ENCODE measurements at places on chromosomes 12 and 14.

DNA sequence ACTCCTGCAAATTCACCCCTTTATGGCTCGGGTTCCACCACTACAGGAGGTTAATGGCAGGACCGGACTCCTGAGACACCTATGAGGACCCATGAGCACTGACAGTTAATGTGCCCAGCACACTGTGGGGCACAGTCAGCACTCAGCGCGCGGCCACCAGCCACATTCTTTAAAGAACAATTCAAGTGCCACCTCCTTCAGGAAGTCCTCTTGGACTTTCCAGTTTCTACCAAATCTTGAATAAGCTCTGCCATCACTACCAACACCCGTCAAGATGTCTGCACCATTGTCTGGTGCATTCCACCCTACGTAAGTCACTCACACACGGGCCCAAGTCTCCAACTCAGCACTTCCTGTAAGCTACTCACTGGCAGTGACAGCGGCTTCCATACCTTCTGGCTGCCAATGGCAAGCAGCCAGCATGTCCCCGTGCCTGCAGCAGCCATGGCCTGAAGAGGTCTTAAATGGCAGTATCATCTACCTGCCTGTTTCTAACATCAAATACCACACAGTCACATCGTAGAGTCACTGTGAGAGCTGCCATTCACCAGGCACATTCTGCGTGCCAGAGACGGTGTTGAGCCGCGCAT lies 48.5 kb downstream of the CDC42BPB start:
- DNase-seq: no peak

DNA sequence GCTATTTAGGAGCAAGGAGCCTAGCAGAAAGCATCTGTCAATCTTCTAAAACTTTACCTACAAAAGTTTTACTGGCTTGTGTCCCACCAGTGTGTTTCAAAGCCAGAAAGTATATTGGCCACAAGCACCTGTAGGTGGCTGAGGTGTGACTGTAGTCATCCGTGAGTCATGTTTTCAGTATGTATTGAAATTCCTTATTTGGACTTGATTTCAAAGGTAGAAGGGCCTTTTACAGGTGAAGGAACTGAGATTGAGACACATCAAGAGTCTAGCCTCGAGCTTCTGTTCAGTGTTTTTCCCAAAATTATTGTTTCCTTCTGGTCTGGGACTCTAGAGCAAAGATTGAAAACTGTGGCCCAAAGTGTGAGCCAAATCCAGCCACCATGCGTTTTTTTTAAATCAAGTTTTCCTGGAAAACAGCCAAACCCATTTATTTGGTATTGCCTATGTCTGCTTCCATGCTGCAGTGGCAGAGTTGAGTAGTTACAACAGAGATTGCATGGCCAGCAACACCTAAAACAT lies 195.3 kb upstream of the BCL2L14 start:
- no peak for DNase-seq

- DNase-seq: no peak
These were observed 17.3 kb downstream of the JAG2 start for GRCh38 chr14:105151084-105151837.

DNA sequence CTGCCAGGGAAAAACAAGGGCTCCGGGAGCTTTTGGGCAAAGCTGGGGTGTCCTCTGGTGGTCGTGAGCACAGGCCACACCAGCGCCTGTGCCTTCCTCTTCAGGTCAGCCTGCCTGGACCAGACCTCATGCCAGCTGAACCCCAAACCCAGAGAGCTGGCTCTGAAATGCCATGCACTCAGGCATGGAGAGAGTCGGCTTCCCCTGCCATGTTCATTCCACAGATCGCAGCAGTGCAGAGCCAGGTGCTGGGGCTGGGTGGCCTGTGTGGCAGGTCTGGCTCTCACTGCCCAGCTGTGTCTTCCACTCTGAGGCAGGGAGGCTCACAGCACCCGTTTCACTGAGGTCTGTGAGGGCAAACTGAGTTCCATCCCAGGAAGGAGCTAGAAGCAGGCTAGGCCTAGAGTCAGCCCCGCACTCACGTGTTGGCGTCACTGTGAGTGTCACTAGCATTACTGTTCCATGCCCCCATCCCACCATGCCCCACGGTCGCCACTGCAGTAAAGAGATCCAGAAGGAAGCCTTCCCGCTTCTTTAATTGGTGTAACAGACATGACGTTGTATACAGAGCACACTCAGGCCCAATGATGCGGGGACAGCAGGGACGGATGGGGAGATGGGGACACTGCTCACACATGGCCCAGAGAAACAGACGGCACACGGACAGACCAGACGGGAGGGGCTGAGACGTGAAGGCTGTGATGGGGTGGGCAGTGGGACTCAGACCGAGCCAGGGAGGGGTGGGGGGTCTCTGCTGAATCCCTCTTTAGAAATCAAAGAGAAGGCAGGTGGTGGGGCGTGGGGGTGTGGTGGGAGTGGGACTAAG lies 2.7 kb downstream of the ARL6IP4 start:
- DNase-seq: no peak

DNA sequence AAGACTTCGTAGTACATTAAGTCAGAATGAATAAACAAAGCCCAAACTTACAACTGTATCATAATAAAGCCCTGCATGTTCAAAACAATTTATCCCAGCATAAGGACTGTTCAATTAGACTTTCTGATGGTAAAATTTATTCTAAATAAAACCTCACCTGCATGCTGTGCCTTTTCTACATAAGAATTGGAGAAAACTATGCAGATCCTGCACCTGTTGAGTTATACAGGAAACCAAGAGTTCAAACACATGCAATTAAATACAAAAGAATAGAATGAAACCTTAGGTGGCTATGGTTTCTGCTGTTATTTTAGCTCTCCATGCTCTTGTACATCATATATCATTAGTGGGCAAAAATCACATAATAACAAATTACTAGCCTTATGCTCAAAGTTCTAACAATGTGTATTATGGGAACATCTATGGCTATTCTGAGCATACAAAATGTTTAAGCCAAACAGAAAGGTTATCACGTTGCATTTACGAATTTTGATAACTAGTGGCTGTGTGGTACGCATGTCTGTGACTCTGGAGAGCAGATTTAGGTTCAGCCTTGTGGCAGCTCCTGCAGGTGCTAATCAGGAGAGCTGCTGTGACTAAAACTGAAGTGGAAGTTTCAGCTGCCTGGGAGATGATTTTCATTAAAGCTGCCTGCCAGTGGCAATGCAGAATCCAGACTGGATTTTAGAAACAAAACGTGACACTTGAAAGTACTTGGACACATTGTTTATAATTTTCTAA lies 36.1 kb upstream of the LRFN5 start:
- DNase-seq: no peak

- no peak for DNase-seq
These were observed 117.1 kb downstream of the DPF3 start for GRCh38 chr14:72776701-72777261.

GRCh38 chr14:74865156-74865555 lies 10.8 kb downstream of the PROX2 start:
- no peak for DNase-seq

- DNase-seq: no peak
These were observed 14.0 kb upstream of the HPD start for GRCh38 chr12:121872546-121873215.

GRCh38 chr12:94147387-94147990 lies 888 bp upstream of the PLXNC1 start:
- DNase-seq: no peak

DNA sequence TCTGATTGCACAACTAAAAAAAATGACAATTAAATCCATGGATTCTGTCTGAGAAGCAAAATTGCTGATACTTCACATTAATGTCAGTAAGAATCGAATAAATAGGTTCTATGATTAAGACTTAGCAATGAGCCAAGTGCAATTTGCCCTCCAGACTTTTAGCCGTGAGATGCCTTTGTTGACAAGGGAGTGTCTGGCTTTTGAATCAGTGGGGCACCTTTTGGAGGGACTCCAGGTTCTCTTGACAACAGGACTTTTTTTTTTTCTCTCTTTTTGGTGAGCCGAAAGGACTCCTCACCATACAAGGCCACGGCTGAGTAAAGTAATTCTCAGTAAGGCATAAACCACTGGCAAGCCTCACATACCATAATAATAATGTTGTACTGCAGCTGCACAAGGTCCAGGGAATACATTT lies 4.7 kb upstream of the MDM1 start:
- DNase-seq: no peak

DNA sequence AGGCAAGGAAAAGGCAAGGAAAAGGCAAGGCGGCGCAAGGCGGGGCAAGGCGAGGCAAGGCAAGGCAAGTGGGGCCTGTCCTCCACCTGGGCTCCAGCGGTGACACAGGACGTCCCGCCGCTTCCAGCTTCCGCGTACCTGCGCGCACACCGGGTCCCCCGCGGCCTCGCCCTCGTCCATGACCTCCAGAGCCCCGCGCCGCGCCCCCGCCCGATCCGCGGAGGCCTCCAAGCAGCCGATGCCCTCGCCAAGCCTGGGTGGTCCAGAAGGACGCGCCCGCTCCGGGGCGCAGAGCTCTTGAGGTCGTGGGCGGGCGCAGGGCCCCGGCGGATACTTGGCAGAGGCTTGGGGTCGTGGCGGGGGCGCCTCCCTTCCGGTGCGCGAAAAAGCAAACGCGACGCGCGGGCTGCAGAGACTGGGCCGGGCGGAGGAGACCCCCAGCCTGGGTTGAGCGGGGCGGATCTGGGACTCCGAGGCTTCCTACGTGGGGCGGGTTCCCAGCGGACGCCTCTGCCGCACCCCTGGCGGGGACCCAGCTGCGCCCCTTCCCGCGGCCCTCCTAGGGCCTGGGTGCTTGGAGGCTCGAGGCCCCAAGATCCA lies 60.8 kb upstream of the EIF5 start:
- no peak for DNase-seq

DNA sequence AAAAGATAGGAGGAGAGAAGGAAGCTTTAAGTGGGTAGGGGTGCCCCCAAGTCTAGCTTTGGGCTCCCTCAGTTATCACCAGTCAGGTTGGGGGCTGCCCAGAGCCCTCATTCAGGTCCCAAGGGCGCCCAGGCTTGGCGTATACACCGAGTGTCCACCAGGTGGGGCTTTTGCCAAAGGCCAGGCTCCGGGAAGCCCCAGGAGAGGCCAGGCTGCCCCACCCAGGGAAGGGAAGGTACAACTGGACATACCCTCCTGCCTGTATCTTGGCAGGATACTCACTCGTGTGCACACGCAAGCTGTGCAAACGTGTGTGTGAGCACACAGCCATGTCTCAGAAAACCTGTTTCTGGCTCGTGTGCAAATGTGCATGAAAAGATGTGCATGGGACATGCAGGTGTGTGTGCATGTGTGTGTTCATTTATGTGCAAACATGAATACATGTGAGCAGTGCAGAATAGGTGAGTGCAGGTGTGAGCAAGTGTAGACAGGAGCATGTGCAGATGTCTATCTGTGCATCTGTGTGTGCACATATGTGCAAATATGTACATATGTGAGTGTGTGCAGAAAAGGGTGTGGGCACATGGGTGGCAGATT lies 103.9 kb upstream of the MYL2 start:
- peak; percentile 4 for DNase-seq

DNA sequence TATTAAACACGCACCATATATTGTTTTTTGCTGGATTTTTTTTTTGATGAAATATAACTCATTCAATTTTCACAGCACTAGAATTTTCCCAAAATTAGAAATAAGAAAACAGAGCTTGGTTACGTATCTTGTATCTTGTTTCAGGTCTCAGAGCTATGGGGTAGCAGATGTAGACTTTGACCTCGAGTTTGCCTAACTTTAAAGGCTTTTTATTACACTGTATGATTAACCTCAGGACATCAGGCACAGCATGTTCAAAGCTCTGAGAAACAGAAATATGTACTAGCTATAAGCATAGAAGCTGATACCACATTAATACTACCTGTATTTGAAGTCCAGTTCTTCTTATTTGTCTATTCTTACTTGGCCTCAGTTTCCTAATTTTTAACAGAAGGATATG lies 171.9 kb upstream of the KITLG start:
- no peak for DNase-seq

- no peak for DNase-seq
These were observed 90.8 kb downstream of the PRICKLE1 start for GRCh38 chr12:42498549-42499247.

- no peak for DNase-seq
These were observed 1.9 kb downstream of the FAM222A start for GRCh38 chr12:109715310-109716091.

DNA sequence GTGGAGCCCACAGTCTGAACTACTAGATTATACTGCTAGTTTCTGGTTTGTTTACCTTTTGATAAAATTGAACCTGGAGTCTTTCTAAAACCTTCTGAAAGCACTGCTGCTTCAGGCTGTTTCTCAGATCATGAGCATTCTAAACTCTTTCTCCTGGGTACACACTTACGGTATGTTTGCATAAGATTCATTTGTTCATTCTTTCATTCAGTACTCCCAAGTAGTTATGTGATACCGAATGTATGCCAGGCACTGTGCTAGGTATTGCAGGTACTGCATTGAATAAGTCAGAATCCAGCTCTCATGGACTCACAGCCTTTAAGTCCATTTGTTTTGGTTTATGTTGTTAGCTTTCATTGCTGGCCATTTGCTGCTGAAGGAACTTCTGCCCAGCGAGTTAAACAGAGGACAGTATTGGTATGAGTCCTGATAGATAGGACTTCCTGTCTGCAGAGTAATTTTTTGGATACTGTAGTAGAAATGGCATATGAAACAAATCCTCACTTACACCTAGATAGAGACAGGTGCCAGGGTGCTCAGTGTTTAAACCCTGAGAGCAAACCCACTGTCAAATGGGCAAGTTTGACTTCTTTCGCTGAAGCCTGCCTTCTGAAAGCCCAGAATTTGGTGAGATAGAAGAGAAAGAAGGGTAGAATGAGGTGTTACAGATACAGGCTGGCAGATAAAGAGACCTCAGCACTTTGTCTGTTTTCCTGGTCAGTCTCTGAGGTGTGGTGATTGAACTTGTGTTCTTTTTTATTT lies 2.1 kb downstream of the SUSD6 start:
- DNase-seq: no peak

- DNase-seq: no peak
These were observed 28.0 kb downstream of the GPR19 start for GRCh38 chr12:12668005-12668404.

- no peak for DNase-seq
These were observed 273.9 kb downstream of the TRHDE start for GRCh38 chr12:72546106-72546505.

DNA sequence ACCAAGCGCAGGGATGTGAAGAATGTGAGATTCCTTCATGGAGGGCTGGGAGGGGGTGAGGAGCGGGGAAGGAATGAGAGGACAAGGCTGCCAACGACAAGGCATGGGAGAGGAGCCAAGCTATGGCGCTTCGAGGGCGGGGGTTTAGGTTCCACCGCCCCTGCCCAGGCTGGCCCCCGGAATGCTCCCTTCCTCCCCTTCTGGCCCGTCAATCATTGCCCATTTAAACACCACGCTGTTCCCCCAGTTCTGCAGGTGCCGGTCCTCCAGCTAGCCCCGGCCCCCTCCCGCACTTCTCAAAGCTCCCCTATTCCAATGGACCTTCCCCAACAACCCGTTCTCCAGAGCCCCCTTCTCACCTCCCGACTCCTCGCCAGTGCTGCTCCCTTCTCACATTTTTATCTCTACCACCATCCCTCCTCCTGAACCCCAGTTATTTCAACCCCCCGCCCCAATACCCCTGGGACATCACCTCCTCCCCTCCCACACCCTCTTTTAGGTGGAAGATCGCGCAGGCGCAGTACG lies 428 bp downstream of the RNF41 start:
- no peak for DNase-seq
